ENCODE measurements at places on chromosomes 3 and 15. TPM values are rescaled to one million over a fixed set of nuclear protein-coding genes. Genes with fewer than 3 reads are reported as not detected.

DNA sequence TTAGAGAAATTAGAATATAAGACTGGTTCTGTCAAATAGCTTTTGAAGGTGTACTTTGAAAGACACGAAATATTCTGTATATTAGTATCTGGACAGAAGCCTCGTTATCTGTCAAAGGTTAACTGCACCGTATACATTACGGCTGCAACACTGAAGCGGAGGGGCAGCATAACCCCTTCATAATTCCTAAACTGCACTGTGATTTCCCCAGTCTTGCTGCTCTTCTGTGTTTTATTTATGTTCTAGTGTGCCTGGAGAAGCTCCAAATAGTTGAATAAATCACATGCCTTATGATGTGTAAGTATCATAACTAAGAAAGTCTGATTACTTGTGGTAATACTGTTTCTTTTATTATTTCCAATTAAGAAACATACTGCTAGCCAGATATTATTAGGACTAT lies 285.7 kb upstream of the ROBO2 start:
- DNase-seq, result no peak

DNA sequence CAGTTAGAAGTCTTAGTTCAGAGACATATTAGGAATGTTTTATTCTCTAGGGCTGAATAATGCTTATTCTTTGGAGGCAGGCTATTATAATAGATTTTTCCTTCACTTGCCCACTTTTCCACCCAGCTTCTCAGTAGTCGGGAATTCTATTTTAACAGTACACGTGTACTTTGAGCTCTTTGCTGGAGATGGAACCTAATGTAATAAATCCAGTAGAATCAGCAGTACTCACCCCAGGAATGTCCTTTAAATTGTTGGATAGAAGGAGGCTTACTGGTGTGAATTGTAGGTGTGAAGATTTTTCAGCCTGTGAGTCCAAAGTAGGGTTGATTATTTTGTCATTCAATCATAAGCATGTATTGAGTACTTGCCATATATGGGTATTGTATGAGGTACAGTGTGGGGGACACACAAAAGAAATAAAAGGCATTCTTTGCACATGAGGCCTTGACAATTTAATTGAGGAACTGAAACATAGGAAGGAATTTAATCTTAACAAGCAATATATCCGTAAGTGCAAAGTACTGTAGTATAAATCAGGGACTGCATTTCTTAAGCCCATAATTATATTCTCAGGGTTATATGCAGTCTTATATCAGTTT lies 29.5 kb upstream of the MGA start:
- DNase-seq, result no peak

CCDC80 gene
- total RNA-seq, result 71.0 TPM

TMEM108 gene
- total RNA-seq, result 6.3 TPM

TASOR gene
- total RNA-seq, result 49.3 TPM

MESP2 gene
- total RNA-seq, result 0.49 TPM

SSUH2 gene
- total RNA-seq, result 1.1 TPM

- no peak for DNase-seq
Measured at GRCh38 chr3:29307295-29307694, 26.4 kb downstream of the RBMS3 start.

DNA sequence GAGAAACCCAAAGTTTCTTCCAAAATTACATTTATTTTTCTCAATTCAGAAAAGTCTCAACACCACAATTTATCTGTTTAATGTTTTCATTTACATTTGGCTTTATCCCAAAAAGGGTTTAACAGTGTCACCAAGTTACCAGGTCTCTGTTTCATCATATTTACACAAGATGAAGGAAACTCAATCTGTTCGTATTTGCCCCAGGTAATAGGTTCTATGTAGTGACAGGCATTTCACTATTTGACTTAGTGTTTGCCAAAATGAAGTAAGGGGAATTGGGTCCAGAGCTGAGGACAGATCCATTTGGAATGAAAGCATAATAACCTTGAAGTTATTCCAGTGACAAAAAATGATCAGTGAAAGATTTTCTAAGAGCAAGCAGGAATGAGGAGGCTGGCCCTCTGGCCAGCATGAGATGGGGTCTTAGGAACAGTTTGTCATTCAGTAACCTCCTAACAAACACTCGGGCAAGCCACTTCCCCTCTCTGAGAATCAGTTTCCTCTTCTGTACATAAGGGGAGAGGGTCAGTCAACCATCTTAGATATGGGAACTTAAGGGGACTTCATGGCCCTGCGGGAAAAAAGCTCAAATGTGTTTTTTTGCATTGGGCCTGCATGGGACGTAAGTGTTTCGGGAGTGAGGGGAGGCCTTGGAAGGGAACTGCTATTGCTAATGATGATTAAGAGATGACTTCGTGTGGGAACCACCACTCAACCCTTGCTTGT lies 31.8 kb downstream of the UMPS start:
- no peak for DNase-seq

DNA sequence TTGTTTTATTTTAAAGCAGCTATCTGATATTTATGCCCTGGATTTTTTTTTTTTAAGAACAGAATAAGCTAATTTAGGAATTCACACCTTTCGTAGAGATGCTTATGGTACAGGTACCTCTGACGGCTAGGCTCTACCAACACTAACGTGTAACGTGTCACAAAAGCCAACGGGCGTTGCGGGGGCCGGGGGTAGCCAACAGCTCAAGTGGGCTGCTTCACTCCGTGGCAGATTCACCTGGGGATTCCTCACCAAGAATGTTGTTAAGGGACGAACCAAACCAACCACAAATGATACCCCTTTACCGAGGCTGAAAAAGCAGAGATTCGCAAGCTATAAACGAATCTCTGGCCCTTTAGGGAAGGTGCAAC lies 1.0 kb downstream of the TMCC1 start:
- DNase-seq, result no peak

NDN gene
- 200 TPM for total RNA-seq

- no peak for DNase-seq
Measured at GRCh38 chr3:53809764-53810400, 36.3 kb downstream of the CHDH start.

DNA sequence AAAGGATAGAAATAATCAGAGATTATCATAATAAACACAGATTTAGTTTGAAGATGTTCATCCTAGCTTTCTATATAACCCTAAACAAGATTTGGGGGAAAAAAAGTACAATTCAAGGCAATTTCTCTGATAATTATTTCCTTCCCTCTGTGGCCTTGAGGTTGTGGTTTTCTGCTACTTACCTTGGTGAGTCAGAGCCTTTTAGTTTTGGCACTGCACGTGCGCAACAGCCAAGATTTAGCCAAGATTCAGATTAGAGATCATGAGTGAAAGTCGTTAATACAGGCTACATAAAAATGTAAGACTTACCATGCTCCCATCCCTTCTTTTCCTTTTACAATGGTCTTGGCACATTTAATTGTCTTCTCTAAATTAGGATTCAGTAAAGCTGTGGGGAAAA lies 6.7 kb downstream of the LYZL4 start:
- no peak for DNase-seq

- peak; percentile 53 for DNase-seq
Measured at GRCh38 chr15:27648359-27648758, 450.8 kb downstream of the OCA2 start.

DNA sequence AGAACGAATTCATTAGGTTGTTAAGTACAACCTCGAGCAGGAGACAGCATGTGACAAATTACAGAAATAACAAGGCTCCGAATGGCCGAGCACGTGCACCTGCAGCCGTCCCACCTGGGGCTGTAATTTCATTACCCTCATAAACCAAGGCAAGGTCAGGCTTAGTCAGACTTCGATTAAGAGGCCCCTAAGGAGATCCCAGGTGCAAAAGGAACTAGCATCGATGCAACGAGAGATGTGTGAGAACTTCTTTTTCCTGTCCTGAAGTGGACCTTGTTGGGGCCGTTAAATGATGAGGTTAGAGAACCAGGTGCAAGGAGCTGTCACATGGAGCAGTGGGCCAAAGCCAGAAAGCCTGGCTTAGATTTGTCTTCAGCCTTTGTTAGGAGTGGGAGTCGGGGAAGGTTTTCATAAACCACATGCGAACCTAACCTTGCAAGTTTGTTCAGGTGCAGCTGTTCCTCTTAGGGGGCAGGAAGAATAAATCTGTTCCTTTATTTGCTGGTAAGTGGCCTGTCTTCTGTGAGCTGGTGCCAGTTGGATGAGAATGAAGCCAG lies 559.9 kb upstream of the MCTP2 start:
- DNase-seq, result peak; percentile 94

GRCh38 chr3:87462228-87462627 lies 185.8 kb upstream of the POU1F1 start:
- DNase-seq, result no peak

- no peak for DNase-seq
Measured at GRCh38 chr3:100902572-100902971, 90.6 kb downstream of the ABI3BP start.

- no peak for DNase-seq
Measured at GRCh38 chr3:55283441-55283925, 203.6 kb downstream of the WNT5A start.

GRCh38 chr15:67946701-67947100 lies 106.9 kb upstream of the RNU6-1 start:
- DNase-seq, result no peak

- no peak for DNase-seq
Measured at GRCh38 chr3:143207338-143207961, 87.9 kb downstream of the CHST2 start.

DNA sequence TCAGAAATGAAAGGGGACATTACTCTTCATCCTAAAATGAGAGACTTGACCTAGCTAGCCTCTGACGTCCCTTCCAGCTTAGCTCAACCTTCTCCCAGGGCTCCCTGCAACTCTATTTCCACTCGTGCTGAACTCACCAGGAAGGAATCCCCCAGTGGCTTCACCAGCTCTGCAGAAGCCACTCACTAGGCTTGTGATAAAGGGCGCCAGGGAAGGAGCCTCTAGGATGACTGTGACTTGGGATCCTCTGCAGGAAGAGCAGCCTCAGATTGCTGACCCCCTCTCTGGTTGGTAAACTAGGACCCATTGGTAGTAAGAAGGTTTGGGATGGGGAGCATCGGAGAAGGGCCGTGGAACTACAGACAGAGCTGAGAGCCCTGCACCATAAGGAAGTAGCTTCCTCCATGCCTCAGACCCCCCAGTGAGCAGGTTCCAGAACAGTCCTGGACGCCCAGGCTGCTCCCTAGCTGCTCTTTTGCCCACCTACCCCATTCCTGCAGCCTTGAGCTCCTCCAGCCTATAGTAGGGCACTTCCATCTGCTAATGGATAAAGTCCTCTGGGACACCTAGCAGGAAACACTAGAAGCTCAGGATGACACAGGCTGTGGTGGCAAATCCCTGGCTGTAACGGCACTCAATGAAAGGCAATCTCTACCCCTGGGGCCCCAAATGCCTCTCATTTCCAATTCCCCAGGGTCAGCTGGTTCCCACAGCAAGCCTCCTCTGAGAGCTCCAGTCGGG lies 26.0 kb downstream of the PLA2G4F start:
- DNase-seq, result peak; percentile 13

GRCh38 chr3:136109499-136109898 lies 86.6 kb downstream of the MSL2 start:
- DNase-seq, result no peak

PCLAF gene
- total RNA-seq, result 17.3 TPM

PFKFB4 gene
- 5.5 TPM for total RNA-seq

CHRNA7 gene
- 0.84 TPM for total RNA-seq

GRCh38 chr3:65830948-65831732 lies 207.6 kb downstream of the MAGI1 start:
- no peak for DNase-seq

- DNase-seq, result peak; percentile 88
Measured at GRCh38 chr15:45378149-45378912, at the start of gene GATM. Gene GATM (minus strand): TSS chr15:45378544. CDS start chr15:45378453, 91 bp downstream.

DNA sequence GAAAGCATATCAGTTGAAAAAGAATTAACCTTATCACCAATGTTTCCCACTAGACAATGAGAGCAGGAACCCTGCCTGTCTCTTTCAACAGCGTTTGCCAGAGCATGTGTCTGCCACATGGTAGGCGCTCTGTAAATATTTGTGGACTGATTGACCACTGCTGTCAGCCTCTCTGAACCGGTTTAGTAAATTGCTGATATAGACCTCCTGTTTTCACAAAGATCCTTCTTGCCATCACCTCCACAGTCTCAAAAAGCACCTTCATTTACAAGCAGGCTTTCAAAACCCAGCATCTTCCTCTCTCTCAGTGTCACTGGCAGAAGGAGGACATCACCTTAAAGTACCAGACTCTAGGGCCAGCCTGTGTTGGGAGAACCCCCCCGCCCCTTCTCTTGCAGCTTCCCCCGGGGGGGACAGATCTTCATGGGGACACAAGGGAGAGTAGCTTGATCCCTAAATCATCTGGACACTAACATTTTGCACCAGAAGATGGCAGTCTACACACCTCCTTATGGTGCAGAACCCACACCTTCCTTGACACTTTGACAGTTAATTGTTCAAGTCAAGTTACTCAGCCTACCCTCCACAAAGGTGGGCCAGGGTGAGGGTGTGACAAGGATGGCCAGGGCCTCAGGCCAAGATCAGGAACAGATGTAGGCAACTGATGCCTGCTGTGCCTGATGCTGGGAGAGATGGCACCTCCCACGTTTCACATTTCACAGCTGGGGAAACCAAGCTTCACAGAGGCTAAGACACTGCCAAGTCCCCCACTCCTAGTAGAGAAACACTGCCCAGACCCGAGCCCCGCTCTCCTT lies 37.8 kb upstream of the USP3 start:
- peak; percentile 78 for DNase-seq

KBTBD12 gene
- 18.2 TPM for total RNA-seq

GOLGA8M gene
- 0.53 TPM for total RNA-seq

DNA sequence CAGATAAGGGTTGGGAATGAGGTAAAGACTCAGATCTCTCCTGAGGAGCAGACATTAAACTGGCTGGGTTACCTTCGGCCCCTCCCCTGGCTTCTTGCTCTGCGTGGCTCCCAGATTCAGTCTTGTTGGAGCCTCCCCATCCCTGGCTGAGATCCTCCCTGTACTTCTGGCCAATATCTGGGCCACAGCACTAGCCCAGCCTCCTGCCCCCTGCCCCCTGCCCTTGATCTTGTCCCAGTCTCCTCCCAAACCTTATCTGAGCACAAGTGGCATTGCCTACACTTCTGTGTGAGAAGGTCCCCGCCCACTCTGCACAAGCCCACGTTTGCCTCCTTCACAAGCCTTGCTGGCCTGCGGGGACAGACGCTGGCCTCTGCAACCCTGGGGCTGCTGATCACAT lies 16.8 kb downstream of the PLA2G4F start:
- DNase-seq, result no peak

CYP1A1 gene
- 0.13 TPM for total RNA-seq

DNA sequence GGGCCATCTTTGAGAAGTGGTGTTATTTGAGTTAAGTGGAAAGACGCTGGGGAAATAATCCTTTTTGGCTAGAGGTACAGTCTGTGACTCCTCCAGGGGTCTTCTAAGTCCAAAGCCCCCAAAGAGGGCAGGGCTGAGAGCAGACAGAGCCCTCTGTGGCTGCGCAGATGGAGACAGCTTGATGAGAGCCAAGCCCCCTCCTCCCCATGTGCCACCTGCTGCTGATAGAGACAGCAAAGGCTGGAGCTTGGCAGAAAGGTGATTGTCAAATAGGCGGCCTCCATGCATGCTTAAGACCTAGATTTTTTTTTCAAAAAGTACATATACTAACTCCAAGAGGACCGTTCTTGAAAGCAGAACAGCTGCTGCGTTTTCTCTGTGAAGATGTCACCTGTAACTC lies 72.4 kb downstream of the CRYGS start:
- no peak for DNase-seq

GRCh38 chr15:29126821-29127461 lies 142.7 kb downstream of the NSMCE3 start:
- DNase-seq, result no peak

- DNase-seq, result peak; percentile 78
Measured at GRCh38 chr3:40848421-40848820, 323.7 kb downstream of the ZNF621 start.

Data from muscle of leg (tissue), 16 donors.